ENCODE measurements at places on chromosomes 7 and 10.

DNA sequence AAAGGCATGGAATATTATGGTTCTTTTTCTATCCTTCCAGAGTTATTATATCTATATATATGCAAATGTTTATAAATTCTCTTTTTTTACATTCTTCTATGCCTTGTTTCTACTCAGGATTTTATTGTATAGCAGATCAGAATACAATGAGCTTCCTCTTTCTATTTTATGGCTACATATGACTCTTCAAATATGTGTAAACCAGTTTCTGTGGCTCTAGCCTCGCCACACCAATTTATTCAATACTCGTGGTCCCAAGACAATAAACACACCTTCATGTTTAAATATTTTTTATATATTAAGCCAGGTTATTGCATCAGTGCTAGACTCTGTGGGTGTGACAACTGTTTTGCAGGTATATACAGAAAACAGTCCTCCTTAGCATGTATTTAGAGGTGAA, 237.5 kb upstream of the MKLN1 start:
- DNase-seq, result no peak

DNA sequence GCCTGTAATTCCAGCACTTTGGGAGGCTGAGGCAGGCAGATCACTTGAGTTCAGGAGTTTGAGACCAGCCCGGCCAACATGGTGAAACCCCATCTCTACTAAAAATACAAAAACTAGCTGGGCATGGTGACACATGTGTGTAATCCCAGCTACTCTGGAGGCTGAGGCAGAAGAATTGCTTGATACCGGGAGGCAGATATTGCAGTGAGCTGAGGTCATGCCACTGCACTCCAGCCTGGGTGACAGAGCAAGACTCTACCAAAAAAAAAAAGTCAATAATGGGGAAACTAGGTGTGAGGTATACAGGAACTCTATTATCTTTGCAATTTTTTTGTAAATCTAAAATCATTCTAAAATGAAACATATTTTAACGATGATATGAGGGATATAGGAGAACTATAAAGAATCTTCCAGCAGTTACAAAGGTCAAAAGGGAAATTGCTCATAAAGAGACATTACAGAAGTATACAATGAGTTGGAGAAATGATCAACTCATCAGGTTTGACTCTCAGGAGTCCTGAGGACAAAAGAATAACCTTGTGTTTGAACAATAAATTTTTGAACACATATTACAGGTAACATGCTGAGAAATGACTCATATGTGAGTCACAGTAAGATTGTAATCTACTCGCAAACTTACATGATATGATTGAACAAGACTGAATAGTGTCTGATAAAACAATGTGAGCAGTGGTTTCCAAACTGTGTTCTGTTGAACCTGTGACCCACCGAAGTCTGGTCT, 272.6 kb downstream of the FGFR2 start:
- no peak for DNase-seq

DNA sequence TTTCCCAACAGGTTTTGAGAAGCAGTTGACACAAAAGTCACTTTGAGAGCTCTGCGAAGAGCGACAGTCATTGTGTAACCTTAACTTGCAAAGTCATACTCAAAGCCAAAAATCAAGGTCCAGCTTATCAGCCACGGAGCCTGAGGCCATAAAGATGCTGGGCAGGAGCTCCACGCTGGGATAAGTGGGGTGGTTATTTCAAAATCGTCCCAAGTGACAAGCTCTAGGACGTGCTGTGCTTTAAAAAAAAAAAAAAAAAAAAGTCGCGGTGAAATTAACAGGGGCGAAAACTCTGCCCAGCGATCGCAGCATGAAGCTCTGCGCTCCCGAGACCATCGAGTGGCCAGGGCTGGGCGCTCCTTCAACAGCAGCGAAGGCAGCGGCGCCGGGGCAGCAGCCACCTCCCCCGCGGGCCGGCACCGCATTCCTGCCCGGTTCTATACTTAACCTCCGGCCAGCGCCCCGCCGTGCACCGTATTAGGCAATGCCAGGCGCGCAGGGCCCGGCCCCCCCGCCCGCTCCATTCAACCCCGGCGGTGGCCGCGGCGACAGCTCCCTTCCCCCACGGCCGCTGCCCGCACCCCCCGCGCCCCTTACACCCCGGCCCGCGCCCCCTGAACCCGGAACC, 657 bp downstream of the HACD1 start:
- peak; percentile 45 for DNase-seq

DNA sequence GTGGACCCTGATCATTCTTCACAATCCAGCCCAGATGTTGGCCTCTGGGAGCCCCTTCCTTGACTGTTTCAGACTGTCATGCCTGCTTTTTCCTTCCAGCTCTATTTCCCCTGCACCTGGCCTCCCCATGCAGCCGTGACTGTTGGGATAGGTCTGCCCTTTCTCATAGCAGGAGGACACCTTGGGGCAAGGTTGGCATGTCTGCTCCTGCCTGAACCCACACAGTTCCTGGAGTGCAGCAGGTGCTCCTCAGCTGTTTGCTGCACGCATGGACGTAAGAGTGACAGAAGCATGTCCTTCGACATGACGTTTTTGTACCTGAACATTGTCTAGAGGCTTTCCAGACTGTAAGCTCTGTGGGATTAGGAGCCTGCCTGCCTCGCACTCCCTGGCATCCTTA, 24.0 kb downstream of the POR start:
- DNase-seq, result no peak

DNA sequence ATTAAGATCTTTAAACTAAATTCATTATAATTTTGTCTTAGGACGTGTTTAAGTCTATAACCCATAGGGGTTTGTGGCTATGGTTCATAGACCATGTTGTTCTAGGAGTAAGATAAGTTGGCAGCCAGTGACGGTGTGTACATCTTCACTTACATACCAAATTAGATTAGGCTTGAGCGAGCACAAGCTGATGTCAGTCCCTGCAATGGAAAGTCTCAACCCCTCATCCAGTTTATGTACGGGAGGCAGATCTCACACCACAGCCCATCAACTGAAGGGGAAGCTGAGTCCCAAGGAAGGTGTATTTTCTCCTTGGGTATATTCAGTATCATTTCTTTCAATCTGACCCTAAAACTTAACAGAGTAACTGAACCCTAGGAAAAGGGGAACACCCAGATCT, 5.1 kb upstream of the SMC3 start:
- no peak for DNase-seq

- no peak for DNase-seq
Measured at GRCh38 chr7:106657085-106657991, 3.6 kb downstream of the CCDC71L start.

GRCh38 chr7:35030848-35031247, 6.4 kb downstream of the DPY19L1 start:
- DNase-seq, result no peak

GRCh38 chr10:63901881-63902280, 380.7 kb downstream of the REEP3 start:
- DNase-seq, result no peak

DNA sequence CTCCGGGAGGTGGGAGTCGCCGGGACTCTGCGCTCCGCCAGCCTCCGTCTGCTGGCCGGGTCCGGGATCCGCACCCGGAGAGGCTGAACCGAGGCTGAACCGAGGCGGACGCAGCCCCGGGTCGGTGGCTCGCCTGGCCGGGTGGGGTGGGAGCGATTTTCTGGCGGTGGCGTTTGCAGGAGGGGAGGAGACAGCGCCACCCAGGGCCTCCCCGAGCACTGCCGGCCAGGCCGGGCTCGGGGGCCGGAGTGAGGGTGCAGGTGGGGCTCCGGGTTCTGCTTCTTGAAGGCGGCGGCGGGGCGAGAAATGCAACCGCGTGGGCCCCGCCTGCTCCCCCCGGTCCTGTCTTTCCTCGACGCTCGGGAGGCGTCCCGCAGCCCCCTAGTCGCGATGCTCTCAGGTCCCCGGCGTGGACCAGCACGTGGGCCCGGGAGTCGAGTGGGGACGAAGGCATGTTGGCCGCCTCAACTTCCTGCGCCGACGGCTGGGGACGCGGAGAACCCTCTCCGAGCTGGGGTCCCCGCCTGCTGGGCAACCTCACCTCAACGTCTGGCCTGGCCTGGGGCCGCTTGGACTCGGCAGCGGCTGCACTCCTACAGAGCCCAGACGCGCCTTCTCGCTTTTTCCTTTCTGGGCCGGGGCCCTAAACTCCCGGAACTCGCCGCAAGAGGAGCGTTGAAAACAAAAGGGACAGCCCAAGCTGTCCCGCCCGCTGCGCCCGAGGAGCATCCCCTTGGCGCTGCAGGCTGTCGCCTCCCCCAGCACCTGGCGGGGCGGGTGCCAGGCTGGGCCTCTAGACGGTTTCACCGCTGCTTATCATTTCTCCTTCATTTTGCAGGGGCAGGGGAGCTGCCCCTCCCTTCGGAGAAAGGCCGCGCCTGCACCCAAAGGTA, 25.2 kb upstream of the VAX1 start:
- DNase-seq, result no peak

GRCh38 chr10:103507235-103508191, 14.0 kb downstream of the NEURL1 start:
- DNase-seq, result no peak

DNA sequence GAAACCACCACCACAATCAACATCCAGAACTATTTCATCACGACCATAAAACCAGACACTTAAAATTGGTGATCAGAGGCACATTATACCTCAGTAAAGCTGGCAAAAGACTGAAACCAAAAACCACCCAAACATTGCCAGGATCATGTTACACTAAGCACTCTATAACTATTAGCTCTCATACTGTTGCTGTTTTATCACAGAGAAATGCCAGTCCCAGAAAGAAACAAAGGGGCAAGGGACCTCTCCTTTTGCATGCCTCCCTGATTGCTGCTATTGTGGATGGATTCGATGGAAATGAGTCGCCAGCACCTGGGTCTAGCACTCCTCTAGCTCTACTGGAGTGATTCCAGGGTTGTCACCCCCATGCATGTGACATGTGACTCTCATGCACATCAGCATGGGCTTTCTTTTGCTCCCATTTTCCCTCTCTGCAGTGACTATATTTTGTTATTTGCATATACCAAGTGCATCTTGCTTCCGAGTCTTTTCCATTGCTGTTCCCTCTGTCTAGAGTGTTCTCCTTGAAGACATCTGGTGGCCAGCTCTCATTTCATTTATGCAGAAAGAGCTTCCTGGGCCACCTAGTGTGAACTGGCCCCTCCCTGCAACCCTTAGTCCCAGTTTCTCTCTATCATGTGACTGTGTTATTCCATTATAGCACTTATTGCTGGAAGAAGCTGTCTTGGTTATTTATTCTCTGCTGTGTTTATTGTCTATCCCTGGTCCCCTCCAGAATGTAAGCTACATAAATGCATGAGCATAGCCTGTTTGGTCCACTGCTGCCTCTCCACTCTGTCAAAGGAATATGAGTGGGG, 300.6 kb downstream of the PLXNA4 start:
- no peak for DNase-seq

DNA sequence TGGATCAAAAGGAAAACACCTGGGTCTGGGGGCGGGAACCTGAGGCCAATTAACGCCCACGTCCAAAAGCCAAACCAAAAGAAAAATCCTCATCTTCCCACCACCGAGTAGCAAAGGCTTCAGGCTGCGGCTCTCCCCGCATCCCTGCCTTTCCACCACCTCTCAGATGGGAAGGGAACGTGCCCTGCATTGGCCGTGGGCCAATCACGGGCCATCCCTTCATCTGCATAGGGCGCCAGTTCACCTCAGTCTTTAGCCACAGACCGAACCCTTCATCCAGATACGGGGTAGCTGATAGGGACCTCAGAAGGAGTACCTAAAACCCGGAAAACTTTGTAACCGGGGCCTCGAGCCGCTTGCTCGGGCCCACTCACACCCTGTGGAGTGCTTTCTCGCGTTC, 626 bp downstream of the PRPF18 start:
- no peak for DNase-seq

DNA sequence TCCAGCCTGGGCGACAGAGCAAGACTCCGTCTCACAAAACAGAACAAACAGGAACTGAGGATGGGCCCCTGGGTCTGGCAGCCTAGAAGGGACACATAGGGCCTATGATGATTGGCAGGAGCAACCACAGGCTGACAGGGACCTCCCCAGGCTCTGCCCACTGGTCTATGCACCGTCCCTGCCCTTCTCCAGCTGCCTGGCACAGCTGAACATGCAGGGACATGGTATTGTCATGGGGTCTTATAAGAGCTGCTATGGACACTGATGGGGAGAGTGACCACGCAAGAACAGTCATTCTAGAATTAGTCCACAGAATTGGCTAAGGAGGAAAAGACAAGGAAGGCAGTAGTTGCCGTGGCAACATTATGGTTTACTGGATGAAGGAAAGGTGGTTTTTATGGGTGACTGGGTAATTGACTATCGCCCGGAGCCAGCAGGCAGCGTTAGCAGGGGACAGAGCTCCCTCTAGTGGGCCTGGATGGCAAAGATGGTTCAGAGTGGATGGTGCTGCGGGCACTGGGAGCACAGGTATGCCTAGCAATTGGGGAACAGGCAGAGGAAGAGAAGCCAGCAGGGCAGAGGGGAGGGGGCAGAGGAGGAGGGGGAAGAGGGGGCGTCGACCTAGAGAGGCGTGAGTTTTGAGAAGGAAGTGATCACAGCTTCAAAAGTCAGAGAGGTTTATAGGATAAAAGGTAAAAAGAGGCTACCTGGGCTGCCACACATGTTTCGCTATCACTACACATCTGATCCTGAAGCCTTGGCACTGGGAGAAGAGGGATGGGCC, 7.8 kb upstream of the TRIM56 start:
- DNase-seq, result peak; percentile 93

GRCh38 chr7:102044984-102045673, 227.7 kb downstream of the CUX1 start:
- peak; percentile 53 for DNase-seq

DNA sequence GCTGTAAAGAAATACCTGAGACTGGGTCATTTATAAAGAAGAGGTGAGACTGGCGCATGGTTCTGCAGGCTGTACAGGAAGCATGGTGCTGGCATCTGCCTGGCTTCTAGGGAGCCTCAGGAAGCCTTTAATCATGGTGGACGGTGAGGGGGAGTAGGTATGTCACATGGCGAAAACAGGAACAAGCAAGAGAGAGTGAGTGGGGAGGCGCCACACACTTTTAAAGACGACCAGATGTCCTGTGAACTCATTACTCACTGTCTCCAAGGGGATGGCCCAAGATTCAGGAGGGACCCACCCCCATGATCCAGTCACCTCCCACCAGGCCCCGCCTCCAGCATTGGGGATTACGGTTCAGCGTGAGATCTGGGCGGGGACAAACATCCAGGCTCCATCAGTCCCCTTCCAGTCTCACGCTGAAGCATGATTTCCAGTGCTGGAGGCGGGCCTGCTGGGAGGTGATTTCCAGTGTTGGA, 3.2 kb downstream of the ZNF316 start:
- DNase-seq, result no peak

DNA sequence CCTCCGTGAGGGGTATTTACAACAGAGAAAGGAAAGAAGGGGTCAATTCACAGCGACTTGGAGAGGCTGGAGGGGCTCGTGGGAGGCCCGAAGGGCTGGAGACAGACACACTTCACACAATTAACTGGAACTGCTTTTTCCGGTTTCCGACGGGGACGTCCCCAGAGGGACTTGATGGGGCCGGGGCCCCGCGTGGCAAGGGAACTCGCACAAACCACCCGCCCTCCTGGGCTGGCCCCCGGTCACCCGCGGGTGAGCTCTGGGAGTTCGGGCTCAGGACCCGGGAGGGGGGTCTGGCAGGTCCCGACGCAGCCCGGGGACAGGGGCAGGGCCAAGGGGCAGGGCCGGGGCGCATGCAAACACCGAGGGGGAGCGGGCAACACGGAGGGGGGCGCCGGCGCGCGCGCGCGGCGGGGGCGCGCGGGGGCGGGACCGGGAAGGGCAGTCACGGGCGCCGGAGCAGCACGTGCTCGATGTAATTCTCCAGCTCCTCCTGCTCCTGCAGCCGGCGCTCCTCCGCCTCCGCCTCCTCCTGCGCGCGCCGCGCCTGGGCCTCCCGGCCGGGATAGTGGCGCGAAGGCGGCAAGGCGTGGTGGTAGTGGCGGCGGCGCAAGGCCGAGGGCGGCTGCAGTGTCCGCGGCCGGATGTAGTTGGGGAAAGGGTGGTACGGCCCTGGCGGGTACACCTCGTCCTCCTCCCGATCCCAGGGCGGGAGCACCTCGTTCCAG, 2.7 kb downstream of the VGF start:
- DNase-seq, result peak; percentile 54
